Muscle of arm (tissue), 14 donors: ENCODE measurements at places on chromosomes 1 and 21. TPM values are rescaled to one million over a fixed set of nuclear protein-coding genes. Genes with fewer than 3 reads are reported as not detected.

Gene HSF2BP
- 0.49 TPM for polyA plus RNA-seq

Gene ERG
- 18.8 TPM for polyA plus RNA-seq

Gene CELA2A
- 0.20 TPM for polyA plus RNA-seq

GRCh38 chr1:87902830-87903229, 574.1 kb downstream of the LMO4 start:
- peak; percentile 46 for DNase-seq

GRCh38 chr1:208570362-208570761, 326.2 kb upstream of the PLXNA2 start:
- no peak for DNase-seq

GRCh38 chr1:211369640-211370039, 43.0 kb downstream of the TRAF5 start:
- DNase-seq: no peak

GRCh38 chr1:160575112-160575664, 4.1 kb downstream of the CD84 start:
- DNase-seq: peak; percentile 16

- no peak for DNase-seq
Measured at GRCh38 chr1:8061210-8061609, 35.1 kb upstream of the ERRFI1 start.
